Gastroesophageal sphincter (tissue), 4 donors: ENCODE measurements at places on chromosomes 5 and 9. TPM values are rescaled to one million over a fixed set of nuclear protein-coding genes. Genes with fewer than 3 reads are reported as not detected.
A peak's percentile ranks its signal among the peaks of the same experiment; 100 is the strongest.

FOXD1 gene
- not detected for total RNA-seq

TTF1 gene
- 19.7 TPM for total RNA-seq

- peak; percentile 31 for ATAC-seq
Measured at GRCh38 chr5:157113002-157113401, 4.2 kb upstream of the HAVCR2 start.

- no peak for ATAC-seq
Measured at GRCh38 chr5:84680908-84681307, 296.2 kb upstream of the EDIL3 start.

- peak; percentile 17 for ATAC-seq
Measured at GRCh38 chr5:178117923-178118701, 4.8 kb downstream of the N4BP3 start.

GRCh38 chr5:168434746-168435321, 51.4 kb upstream of the RARS1 start:
- no peak for ATAC-seq

GRCh38 chr9:89842267-89842768, 237.5 kb downstream of the GADD45G start:
- ATAC-seq = no peak
